ENCODE measurements at places on chromosomes 4 and X.

- H3K36me3 ChIP-seq: peaks cover 39% of the 10 kb centered on the region
- H3K27ac ChIP-seq: no peak overlapping the region
- no peaks in the 10 kb centered on the region for H3K4me1 ChIP-seq
- H3K4me3 ChIP-seq: no peak overlapping the region
These were observed 54.9 kb downstream of the USP46 start for GRCh38 chr4:52604215-52604614.

DNA sequence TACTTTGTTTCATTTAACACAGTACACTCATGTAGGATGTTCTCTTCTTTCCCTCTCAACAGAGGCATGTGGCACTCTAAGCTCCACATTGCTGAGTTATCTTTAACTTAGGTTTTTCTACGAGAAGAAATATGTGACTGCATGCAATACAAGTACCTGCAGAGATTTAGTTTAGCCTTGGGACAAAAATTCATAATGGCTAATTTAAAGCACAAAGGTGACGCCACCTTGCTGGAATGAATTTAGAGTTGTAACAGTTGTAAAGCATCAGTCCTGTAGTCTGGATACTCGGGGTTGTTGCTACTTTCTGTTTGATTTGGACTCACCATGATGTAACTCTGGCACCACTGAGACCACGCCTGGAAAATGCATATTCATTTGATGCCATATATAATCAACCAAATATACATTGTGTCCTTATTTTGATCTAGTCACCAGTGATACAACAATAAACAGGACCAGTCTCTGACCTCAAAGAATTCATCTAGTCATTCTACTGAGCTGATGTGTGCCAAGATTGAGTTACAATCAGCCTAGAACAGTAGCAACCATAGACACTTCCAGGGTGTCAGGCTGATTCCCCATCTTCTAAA is 451.0 kb upstream of the ZFP42 start:
- no peak overlapping the region for H3K27ac ChIP-seq
- no peak overlapping the region for H3K4me3 ChIP-seq
- H3K27me3 ChIP-seq: no peaks in the 10 kb centered on the region

GRCh38 chr4:90189946-90190345 is 62.8 kb downstream of the CCSER1 start:
- H3K27ac ChIP-seq: no peak overlapping the region
- no peaks in the 10 kb centered on the region for H3K27me3 ChIP-seq
- DNase-seq: no peak

- no peak overlapping the region for H3K27ac ChIP-seq
- no peak for DNase-seq
- no peak overlapping the region for H3K4me3 ChIP-seq
- H3K4me1 ChIP-seq: no peaks in the 10 kb centered on the region
- no peaks in the 10 kb centered on the region for H3K36me3 ChIP-seq
These were observed 5.2 kb upstream of the GK2 start for GRCh38 chr4:79413032-79413885.
